ENCODE measurements at places on chromosomes 13 and 19.
A peak's percentile ranks its signal among the peaks of the same experiment; 100 is the strongest.

- no peak for DNase-seq
Observed at GRCh38 chr13:32941368-32941767, 74.9 kb upstream of the KL start.

GRCh38 chr19:7808108-7808507, 21.9 kb upstream of the EVI5L start:
- no peak for DNase-seq

DNA sequence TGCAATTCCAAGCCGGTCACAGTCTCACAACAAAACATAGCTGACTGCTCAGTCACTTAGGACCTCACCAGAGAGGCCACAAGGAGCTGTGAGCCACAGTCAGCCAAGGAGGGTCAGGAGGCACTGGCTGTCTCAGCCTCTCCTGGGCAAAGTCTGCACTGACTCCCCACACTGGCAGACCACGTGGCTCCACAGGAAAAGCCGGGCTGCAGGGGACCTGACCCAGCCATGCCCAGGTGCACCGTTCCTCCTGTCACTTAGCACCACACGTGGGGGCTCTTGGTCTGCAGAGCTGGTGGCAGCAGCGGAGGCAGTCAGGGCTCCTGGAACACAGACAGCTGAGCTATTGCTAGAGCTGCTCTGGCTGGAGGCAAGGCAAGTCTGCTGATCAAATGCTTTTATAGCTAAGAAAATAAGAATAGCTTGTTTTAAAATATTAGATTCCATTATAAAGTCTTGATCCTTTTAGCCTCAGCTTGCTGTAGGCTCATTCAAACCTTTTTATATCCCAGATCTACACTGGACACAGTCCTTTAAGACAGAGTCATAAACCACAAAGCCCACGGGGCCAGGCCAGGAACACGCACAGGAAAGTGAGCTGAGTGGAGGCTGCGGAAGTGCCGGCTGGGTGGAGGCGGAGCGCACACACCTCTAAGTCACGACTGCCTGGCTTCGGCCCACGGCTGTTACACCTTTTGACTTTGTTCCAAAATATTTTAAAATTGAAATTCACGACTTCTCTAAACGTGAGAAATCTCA, 744.1 kb downstream of the UQCRFS1 start:
- no peak for DNase-seq

DNA sequence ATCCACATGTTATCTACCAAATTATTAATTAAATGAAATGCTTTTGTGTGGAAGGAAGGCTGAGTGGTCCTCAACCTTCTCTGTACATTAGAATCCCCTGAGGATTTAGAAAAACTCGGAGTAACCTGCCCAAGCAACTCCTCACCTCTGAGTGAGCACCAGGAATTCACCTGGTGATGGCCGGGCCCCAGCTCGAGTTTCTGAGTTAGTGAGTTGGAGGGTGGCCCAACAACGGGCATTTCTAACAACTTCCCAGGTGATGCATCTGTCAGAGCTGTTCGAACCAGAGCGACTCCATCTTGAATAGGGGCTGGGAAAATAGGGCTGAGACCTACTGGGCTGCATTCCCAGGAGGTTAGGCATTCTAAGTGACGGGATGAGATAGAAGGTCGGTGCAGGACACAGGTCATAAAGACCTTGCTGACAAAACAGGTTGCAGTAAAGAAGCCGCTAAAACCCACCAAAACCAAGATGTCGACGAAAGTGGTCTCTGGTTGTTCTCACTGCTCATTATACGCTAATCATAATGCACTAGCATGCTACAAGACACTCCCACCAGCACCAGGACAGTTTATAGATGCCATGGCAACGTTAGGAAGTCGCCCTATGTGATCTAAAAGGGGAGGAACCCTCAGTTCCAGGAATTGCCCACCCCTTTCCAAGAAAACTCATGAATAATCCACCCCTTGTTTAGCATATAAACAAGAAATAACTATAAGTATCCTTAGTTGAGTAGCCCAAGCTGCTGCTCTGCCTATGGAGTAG, 44.2 kb upstream of the SHISA2 start:
- no peak for DNase-seq

DNA sequence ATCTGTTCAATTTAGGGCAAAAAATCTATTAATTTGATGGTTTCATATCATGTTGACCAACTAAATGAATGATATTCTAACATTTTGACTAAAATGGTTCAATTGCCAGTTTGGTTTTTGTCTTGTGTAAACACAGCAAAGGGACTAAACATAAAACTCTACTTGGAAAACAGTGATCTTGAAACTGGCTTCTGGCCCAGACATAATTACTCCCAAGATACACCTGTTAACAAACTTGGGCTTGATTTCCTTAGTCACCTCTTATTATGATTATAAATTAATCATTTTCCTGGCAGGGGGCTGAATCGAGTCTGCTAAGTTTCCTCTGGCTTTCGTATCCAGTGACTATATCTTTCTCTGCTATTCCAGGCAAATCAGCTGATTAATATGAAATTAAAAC, 78.0 kb upstream of the OXGR1 start:
- no peak for DNase-seq

- DNase-seq: no peak
Observed at GRCh38 chr13:113528101-113528812, 37.7 kb upstream of the DCUN1D2 start.

DNA sequence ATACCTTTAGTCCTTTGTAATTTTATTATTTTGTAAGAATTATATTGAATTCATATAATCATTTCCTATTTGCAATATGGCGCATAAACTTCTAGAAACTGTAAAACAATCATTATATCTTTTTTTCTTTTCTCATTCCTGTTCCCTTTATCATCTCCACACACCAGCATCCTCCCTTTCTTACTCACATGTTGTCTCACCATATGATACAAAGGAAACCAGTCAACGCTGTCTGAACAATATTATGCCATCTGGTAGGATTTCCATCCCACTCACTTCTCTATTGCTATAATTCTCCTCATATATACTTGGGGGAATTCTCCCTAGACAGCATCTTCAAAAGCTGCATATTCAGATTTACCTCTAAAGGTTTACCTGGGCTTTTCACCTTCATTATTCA, 389.8 kb downstream of the NDFIP2 start:
- no peak for DNase-seq

DNA sequence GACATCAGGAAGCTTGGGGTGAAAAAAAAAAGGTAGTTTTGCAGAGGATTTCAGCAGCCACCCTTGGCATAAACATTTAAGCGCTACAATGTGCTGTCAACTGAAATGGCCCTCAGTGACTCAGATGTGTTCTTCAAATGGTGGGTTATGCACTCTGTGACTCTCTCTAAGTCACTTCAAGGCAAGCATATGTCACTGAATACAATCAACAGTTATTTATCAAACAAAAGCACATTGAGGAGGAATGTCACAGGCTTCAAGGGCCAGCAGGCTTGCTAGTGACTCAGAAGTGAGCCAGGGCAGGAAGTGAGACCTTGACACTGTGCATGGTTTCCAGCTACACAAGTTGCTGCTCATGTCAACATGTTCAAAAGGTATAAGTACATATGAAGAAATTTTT, 523.7 kb upstream of the HTR2A start:
- no peak for DNase-seq

- no peak for DNase-seq
Observed at GRCh38 chr19:38778733-38779132, 5.4 kb upstream of the LGALS7 start.

DNA sequence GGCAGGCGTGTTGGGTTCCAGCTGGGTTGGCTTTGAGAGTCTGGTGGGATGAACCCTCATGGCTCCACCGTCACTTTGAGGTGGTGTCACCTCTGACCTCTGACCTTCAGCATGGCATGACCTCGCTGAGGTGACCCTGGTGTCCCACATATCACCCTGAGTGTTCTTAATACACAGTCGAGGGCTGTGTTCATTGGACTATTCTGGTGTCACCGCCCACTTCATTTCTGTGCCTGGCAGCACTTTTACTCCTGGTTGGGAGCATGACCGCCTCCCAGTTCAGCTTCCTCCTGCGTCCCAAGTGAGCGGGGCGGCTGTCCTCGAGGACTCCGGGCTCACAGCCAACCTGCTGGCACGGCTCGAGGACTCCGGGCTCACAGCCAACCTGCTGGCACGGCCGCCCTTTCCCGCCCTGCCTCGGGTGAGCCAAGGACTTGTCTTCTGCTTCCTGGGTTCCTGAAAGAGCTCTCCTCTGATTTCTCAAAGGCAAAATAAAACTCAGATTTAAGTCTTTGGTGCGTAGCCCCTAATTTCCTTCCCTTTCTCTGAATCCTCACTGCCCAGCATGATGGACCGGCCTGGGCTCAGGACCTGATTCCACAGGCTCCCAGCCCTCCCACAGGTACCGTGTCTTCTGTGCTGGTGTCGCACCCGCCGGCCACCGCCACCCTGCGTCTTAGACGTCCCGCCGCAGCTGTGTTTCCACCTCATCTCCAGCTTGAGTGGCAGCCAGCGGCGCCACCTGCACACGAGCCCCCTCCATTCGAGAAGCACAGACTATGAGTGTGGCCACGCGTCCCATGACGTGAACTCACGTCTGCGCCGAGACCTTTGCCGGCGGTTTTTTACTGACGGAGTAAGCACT, 10.4 kb downstream of the ATP4B start:
- DNase-seq: peak; percentile 24
